ENCODE measurements at places on chromosomes 12 and 14. TPM values are rescaled to one million over a fixed set of nuclear protein-coding genes. Genes with fewer than 3 reads are reported as not detected.

DNA sequence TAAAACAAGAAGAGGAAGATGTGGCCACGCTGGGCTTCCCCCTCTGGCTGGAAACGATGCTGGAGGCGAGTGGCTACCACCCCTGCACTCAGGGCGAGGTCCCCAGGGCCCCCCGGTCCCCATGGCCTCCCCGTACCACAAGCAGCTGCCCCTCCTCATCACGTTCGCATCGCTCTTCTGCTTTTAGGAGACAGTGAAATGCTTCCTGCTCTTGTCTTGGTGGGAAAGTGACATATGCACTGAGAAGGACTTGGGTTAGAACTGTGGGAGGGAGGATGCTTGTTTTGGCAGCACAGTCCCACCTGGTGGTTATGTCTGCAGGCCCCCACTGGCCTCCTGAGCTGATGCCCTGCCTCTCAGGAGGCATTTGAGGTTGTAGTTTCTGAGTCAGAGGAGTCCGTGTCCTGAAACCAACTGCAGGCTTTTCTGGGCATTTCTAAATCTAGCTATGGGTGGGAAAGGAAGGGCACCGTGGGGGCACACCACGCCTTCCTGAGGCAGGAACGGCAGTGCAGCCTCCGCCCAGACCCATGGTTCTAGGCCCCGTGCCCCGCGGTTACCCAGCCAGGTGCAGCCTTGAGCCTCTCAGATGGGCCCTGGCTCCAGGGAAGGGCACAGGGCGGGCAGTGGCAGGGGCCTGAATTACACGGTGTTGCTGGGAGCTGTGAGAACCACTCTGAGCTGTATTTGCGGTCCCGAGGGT lies 139.3 kb downstream of the ADGRD1 start:
- no peak for DNase-seq

NDRG2 gene
- 179 TPM for polyA plus RNA-seq

DNA sequence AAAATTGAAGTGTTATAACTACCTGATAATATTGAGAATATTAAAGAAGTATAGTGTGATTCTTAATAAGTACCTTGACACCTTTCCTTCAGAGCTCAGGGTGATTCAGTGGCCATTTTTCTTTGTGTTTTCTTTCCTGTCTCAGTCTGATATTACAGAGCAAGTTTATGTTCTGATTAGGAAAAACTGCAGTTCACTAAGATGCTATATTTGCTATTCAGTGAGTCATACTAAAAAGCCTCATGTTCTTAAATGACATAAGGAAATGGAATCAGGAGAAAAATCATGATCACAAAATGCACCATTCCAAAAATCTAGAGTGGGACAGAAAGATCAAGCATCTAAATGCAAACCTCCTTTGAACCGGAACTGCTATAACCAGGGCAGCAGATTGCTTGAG lies 390.6 kb upstream of the ATP2B1 start:
- DNase-seq: no peak

DNA sequence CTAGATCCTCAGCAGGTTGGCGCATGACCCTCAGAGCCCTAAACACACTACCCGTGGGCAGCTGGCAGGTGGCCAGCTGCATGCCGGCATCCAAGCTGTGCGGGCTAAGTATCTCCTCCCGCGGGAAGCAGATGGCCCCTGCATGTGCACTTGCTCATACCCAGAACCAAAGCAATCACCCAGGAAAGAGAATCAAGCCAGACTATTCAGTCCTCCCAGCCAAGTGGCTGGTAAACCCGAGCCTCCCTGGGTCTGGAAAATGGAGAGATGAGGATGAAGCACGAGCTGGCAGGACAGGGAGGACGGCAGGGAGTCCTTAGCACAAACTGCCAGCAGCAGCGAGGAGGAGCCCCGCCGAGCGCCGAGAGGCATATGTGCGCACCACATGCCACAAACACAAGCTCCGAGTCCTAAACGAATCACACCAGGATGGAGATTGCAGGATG lies 139.7 kb downstream of the RIMBP2 start:
- no peak for DNase-seq

C12orf54 gene
- polyA plus RNA-seq: 0.49 TPM

GRCh38 chr14:81743605-81744004 lies 210.0 kb upstream of the SEL1L start:
- DNase-seq: no peak

DNA sequence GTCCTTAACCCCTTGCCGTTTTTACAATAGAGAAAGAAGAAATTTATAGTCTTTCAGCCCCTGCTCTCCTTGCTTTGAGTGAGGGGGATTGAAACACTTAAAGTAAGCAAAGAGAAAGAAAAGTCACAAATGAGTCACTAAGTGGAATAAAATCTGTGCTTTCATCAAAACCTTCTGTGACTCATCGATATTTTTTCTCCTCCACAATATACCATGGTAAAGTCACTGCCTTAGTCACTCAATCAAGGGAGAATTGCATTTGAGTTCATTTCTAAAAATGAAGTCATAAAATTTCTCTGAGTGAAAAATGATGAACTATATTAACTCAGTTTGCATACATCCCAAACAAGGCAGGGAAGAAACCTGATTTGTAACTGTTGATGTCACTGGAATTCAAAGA lies 470.3 kb downstream of the FOXG1 start:
- DNase-seq: no peak

DNA sequence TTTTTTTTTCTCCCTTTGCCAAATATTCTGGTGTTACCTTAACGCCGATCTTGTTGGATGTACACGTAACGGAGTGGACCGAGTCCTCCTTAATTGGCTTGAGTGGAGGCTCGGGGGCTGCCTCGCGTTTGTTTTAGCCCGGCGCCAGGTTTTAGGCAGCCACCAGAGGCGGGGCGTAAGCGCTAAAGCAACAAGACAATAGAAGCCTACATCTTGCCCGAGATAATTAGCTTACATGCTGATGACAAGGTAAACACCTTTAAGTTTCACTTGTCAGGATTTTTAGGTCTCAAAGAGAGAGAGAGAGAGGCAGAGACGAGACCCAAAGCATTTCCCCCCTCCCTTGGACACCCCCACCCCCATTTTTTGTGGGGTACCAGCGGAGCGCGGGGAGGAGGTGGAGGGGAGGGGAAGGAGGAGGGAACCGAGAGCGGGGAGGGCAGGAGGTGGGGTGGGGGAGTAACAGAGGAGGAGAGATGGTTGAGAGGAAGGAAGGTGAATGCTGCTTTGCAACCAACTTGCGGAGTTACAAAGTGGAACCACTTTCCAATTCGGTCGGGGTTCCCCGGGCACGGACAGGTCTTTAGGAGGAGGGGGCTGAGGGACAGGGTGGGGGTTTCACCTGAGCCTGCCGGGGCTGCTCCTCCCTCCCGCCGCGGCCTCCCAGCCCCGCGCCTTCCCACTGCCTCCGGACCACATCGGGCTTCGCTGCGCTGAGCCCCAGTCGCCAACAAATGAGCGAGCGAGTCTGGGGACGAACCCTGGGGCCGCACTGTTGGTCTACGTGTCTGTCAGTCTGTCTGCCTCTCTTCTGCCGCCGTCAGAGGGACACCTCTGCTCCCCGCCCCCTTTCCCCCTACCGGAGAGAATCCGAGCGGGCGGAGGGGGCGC lies at the start of gene NKX2-1:
Gene NKX2-1, minus strand, starts transcription at position 802 of the 891 bp plus-strand sequence. Its CDS starts 103 bp downstream, at position 699.
- DNase-seq: no peak

- no peak for DNase-seq
Measured at GRCh38 chr14:65745396-65746190, 333.1 kb downstream of the FUT8 start.

PROX2 gene
- 1.1 TPM for polyA plus RNA-seq

RBP5 gene
- 46.5 TPM for polyA plus RNA-seq

FRMD6 gene
- 20.3 TPM for polyA plus RNA-seq

Data from right renal pelvis (tissue), 4 donors.